Activated naive CD8-positive, alpha-beta T cell treated with anti-CD3 and anti-CD28 coated beads for 36 hours (primary cell): ENCODE measurements at places on chromosomes 7 and 10. TPM values are rescaled to one million over a fixed set of nuclear protein-coding genes. Genes with fewer than 3 reads are reported as not detected.

GRCh38 chr7:1966631-1967200, 266.0 kb downstream of the MAD1L1 start:
- no peak for DNase-seq
- peaks cover 20% of the 10 kb centered on the region for H3K4me1 ChIP-seq
- H3K4me3 ChIP-seq: no peak overlapping the region
- peaks cover 52% of the 10 kb centered on the region for H3K36me3 ChIP-seq
- H3K27ac ChIP-seq: no peak overlapping the region
- H3K27me3 ChIP-seq: peaks cover 6% of the 10 kb centered on the region

- H3K27me3 ChIP-seq: no peaks in the 10 kb centered on the region
- H3K36me3 ChIP-seq: no peaks in the 10 kb centered on the region
- H3K4me1 ChIP-seq: no peaks in the 10 kb centered on the region
- H3K4me3 ChIP-seq: no peak overlapping the region
- H3K27ac ChIP-seq: no peak overlapping the region
- DNase-seq: no peak
Measured at GRCh38 chr10:72483471-72483870, 128.8 kb upstream of the DNAJB12 start.

DNA sequence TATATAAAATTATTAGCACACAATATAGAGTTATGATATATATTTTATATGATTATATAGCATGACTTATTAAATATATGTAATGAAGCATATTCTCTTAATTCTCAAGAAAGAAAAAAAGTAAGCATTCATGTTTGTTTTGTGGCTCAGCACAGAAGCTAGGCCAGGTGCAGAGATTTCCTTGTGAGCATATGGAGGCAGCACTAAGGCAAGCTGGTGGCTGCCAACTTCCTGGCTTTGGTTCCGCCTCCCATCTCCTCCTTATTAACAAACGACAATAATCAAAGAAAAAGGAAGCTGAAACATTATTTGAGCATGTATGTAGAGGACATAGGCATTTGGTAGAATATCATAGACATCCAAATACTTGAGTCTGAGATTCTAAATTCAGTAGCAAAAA, 130.3 kb downstream of the ST7 start:
- no peaks in the 10 kb centered on the region for H3K27me3 ChIP-seq
- no peaks in the 10 kb centered on the region for H3K36me3 ChIP-seq
- H3K27ac ChIP-seq: no peak overlapping the region
- DNase-seq: no peak
- peaks cover 26% of the 10 kb centered on the region for H3K4me1 ChIP-seq

Gene PLCE1
- total RNA-seq: not detected
